Stimulated activated CD4-positive, alpha-beta T cell treated with anti-CD3 and anti-CD28 coated beads, TNF-alpha, amount 100 ng/mL, for 1 hour (primary cell): ENCODE measurements at places on chromosomes 1 and 21.

- no peak for DNase-seq
These were observed 138.6 kb upstream of the BRINP3 start for GRCh38 chr1:190616235-190616634.

DNA sequence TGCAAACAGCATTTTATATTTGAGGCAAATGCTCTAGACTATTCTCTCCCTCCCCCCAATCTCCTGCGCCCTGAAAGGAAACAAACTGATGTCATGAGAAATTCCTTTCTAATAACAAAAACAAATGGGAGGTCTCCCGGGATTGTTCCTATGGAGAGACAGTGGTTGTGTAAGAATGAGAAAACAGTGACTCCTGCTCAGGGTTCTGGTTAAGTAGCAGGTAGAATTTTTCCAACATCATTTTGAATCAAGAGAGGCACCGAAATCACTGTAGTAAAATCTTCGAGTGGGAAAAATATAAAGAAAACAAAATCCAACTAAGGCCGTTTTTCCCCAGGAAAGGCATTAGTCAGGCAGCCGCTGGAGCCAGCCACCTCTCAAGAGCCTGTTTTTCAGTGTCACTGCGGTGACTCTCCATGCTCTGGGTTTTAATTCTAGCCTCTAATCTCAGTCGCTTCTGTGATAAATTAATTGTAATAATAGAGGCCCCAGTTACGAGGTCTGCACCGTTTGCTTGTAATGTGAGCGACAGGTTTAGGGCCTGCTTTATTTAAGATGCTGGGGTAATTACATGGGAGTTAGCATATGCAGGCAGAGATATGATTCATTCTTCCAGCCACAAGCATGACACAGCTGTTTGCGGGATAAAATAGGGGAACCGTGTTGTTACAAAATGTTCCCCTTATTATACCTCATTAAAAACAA is 80.3 kb downstream of the RNF220 start:
- DNase-seq: no peak

DNA sequence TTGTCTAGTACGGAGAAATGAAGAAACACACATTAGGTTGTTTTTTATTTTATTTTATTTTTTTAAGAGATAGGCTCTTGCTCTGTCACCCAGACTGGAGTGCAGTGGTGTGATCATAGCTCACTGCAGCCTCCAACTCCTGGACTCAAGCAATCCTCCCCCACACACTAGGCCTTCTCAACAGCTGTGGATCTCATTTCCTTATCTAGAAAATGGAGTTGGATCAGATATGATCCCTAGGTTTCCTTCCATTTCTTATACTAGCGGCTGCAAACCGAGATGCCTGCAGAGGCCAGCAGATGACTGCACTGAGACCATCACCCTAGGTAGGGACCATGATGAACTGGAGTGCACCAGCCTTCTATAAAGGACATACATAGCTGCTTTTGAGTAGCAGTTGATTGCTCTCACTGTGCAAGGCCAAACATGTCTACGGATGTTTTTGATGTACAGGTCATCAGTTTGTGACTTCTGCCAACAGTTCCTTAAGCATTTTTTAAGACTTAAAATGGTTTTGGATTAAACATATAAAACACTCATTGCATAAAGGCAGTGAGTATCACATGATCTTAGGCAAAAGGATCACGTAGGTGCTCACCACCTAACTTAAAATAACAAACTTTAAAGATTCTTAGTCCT is 11.4 kb upstream of the KLHL12 start:
- no peak for DNase-seq

- no peak for DNase-seq
These were observed 2.3 kb downstream of the H3-3A start for GRCh38 chr1:226064816-226065248.

- no peak for DNase-seq
These were observed 41.5 kb upstream of the IL19 start for GRCh38 chr1:206729050-206729449.

DNA sequence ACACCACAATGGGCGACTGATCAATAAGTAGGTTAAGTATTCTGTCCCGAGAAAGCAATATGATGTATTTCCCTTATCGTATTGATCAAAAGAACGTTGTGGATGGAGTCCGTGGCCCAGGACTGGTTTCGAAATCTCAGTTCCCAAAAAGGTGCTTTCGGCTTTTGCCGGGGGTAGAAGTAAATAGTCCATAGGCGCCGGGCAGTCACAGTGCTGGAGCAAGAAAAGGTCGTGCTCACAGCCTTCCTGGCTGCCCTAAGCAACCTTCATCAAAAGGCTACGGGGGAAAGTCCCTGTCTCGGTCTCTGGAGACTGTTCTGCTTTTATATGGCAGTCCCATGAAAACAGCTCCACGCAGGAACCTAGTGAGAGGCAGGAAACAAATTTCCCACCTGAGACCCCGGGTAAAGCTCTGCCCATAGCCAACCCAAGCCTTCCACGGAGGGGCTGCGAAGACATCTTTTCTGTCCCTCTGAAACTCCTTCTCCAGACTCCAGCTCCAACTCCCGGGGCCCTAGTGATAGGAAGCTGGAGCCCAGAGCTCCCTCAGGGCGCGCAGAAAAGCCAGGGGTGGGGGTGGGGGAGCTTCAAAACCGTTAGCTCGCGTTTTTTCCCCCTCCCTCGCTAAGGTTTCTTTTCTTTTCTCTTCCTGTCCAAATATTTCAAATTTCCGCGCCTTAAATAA is 7.0 kb downstream of the CDKN2C start:
- DNase-seq: no peak

DNA sequence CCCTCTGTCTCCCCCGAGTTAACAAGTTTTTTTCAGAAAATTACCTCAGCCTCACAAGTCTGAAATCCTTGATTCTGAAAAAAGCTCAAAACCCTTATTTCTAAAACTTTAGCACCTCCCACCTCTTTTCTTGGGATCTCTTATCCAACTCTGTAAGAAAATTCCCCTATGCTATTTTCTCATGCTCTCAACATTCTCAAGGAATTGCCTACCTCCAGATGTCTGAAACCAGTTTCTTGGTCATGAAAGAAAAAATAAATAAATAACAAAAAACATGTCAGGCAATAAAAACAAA is 18.1 kb upstream of the SFPQ start:
- no peak for DNase-seq

- no peak for DNase-seq
These were observed 833.3 kb upstream of the PRMT6 start for GRCh38 chr1:106223213-106223612.

DNA sequence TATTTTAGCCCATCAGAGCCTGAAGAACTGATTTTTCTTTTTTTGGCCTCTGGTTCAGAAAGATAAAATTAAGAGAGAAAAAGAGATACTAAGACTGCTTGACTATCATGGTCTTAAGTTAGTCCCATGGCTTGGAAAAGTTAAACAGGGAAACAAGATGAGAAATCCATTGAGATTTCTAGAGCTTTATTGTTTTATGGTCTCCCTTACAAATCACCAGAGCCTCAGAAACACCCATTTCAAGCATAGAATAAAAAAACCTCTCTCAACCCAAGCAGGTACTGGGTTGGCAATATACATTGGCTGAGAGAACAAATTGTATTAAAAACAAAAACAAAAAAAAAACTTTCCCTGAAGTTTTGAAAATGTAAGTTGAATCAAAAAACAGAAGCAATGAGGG is 3.9 kb downstream of the SELE start:
- DNase-seq: no peak

GRCh38 chr1:184910691-184911091 is 63.6 kb downstream of the NIBAN1 start:
- no peak for DNase-seq

GRCh38 chr1:217660353-217661062 is 29.4 kb downstream of the SPATA17 start:
- DNase-seq: no peak

DNA sequence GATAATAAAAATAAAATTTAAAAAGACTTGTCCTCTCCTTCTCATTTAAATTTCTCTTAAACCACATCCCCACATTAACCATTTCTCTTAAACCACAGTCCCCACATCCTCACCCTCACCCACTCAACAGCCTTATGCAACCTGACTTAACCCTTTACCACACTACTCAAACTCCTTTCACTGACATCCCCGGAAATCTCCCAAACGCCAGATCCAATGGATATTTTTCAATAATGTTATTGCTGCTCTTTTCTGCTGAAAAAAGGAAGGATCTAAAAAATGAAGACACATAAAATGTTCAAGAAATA is 54.2 kb upstream of the EEIG2 start:
- DNase-seq: no peak

DNA sequence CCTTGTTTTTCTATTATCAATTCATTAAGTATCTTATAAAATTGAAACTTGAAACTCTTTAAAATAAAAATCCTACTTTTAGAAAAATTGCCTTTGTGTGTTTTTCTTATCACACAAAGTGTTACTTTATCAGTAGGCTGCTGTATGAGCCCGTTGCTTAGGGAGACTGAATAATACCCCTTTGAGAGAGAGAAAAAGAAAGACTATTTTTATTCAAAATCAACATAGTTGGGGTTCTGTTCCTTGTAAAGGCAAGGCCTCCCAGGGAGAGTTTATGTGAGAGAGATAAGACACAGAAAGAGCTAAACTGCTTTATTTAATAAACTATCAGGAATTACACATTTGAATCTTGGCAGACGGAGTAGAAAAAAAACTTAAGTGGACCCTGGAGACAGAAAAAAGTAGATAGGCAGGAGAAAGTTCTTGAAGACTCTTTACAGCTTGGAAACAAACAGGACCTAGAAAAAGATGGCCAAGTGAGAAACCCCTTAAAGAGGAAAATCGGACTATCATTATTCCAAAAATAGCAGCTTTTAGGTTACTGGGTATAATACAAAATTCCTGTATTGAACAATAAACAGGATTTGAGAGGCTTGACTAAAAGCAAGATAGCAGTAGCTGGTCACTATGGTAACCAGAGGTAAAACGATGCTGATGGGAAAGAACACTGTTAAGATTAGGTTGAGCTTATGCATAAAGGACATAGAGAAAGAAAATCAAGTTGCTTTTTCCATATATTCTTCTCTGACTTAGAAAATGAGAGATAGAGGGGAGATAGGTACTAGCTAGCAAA is 170.9 kb downstream of the LRRC7 start:
- no peak for DNase-seq

DNA sequence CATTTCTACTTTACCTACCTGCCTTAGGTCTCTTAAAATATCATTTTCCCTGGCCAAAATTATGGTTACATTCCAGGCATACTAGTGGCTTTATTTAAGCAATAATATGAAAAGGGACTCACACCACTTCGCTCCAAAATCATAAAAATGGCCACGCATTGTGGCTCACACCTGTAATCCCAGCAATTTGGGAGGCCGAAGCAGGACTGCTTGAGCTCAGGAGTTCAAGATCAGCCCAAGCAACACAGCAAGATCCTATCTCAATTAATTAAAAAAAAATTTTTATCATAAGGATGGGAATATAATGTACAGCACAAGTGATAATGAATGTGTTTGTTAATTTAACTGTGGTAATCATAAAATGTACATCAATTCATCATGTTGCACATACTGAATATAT is 65.4 kb downstream of the ARID4B start:
- DNase-seq: no peak

DNA sequence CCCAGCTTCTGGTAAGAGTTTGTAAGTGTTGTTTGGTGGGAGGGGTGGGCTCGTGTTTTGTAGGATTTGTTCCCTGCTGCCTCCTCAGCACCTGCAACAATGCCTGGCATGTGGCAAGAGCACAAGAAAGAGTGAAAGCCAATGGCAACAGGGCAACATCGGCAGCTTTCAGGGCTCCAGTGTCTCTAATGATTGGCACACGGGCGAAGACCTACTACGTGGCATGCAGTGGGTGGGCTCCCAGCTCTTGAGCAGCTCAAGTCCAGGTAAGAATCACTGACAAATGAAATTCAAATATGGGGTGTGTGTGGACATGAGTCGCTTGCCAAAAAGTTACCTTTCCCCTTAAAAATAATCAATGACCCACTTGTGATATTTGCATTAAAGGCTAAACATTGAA is 23.9 kb upstream of the SLC1A7 start:
- DNase-seq: no peak

GRCh38 chr21:38958940-38959691 is 153.4 kb downstream of the ETS2 start:
- DNase-seq: no peak

DNA sequence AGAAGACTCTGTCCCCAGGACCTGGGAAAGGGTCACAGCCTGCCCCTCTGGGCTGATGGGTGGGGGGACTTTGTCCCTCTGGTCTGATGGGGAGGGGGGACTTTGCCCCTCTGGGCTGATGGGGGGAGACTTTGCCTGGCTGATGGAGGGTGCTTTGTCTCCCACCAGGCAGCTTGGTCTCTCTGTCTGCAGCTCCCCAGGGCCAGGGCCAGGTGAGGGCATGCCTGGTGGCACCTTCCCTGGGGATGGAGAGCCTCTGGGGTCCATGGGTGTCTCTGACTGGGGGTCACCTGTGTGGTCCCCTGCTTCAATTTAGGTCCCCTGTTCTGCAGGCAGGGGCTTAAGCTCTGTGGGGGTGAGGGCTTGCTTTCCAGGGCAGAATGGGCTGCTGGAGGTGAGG is 23.5 kb upstream of the TTC34 start:
- no peak for DNase-seq

GRCh38 chr1:186623551-186623950 is 56.7 kb downstream of the PTGS2 start:
- DNase-seq: no peak

DNA sequence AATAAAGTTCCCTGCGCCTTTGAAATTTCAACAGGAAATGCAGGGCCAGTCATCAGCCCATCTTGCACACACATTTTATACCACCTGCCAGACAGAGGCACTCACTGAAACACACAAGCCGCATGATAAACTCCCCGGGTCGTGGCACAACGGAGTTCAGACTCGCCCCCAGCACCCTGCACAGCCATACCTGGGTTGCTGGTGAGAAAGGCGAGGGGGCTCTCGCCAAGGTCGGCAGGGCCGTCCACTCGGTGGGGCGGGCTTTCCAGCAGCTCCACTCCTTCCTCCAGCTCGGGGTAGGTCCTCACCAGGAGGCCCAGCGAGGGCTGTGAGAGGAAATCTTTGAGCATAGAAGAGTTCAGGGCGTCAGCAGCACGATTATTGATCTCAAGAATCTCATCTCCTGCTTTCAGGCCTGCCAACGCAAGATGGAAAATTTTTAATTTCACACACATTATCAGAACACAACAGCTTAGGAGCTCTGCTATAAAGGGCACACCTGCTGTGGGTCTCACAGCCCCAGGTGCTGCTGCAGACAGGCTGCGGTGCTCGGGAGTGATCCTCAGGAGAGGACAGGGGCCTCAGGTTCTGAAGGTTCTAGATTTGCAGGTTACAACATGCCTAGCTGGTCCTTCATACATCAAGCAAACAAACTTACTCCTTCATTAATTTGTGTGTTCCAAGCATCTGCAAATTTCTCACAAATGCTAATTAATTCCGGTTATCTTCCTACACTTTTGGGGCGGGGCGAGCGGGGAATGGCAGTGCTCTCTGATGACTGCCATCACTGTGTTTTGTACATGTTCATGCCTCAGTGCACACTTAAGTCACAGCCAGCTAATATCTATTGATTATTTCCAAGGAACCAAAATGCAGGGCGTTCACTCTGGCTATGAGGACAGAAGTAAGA is 144.2 kb upstream of the KRTAP19-8 start:
- DNase-seq: peak; percentile 33

DNA sequence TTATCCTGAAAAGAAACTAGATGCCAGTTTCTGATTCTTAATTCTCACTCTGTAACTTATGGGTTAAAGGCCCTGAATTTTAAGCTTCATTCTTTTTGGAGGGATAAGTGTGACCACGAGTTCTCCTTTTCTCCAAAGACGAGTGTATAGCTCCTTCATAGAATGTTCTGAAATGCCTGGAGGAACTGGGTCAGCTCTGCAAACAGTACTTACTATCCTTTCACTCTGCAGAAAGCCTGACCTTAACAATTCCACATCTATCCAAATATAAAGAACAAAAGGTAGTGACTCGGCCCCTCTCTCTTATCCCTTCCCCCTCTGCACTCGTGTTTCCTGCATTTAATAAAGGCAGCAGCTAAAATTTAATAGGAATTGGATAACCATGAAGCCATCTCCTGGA is 150.5 kb downstream of the LYPLAL1 start:
- DNase-seq: no peak
